ENCODE measurements at places on chromosomes 5 and 9.

GRCh38 chr5:88130211-88130815 lies 138.3 kb downstream of the TMEM161B start:
- DNase-seq: no peak

- DNase-seq: no peak
These were observed 1.6 kb downstream of the DMRT2 start for GRCh38 chr9:1051584-1052275.

GRCh38 chr9:89825669-89826068 lies 220.9 kb downstream of the GADD45G start:
- no peak for DNase-seq

DNA sequence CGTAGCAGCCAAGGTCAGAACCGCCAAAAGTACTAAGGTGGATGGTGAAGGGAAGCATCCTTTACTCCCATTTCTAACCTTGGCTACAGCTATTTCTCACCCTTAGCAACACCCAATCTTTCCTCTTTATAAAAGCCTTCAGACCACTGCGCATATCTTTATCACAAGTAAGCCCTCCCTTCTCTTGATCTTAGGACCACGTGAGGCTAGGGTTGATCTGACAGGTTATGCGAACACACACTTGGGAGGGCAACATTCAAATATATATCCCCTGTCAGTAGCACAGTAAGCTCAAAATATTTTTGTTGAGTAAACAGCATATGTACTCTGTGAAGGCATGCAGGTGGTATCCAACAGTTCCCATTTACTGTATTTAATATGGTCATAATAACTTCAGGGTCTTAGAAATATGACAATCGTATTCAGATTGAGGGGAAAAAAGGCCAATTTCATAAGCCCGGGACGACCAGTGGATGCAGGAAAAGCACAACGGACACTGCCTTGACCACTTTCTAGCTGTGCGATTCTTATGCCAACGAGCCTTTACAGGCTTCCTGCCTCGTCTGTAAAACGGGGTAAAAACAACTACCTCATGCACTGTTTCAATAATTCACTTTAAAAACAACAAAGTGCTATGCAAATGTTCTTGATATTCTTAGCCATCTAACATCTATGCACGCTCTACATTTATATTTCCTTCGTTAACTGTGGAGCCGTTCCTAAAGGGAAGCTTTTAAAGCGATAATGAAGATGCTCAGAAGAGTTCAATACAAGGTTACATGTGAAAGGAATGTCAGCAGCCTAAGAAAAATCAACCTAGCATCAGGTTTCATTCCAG lies 1.3 kb downstream of the ARSB start:
- peak; percentile 23 for DNase-seq

- DNase-seq: peak; percentile 68
These were observed 205.9 kb upstream of the MSX2 start for GRCh38 chr5:174518512-174518911.

DNA sequence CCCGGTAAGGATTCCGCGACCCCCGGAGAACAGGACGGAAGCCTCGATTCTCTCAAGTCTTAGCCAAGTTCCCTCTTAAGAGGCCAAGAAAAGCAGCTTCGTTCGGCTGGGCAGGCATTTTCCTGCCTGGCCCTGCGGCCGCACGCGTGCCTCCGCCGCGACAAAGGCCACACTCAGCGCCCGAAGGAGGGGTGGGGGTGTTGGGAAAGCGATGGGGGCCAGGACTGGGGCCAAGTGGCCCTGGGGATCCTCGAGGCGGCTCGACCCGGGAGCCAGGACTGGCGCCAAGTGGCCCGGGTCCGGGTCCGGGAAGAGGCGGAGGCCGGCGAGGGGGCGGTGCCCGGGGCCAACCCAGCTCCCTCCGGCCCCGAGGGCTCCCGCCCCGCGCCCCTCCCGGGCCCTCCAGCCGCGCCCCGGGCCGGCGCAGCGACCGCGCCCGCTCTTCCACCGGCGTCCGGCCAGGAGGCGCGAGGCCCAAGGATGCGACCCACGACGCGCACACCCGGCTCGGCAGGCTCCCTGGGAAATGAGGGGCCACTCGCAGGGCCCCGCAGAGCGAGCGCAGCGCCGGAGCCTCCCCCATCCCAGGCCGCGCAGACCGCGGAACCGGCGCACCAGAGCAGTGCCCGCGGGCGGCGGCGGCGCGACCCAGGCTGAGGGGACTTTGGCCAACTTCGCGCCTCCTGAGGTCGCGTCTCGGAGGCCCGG lies 756 bp downstream of the VAV2 start:
- peak; percentile 52 for DNase-seq

GRCh38 chr5:96483878-96484277 lies 50.8 kb upstream of the PCSK1 start:
- DNase-seq: peak; percentile 9

DNA sequence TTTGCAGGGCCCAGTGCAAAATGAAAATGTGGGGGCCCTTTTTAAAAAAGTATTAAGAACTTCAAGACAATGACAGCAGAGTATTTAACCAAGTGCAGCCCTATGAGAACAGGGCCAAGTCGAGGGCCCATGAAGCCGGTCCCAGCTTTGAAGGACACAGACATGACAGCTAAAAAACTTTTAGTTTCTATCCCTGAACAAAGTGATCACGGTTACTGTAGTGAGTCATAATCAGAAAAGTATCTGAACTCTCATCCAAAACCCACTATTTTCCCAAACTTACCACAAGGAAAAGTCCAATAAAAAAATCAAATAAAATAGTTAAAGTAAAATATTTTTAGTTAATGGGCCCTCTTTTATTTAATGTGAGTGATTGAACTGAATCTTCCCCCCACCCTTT lies 126.0 kb downstream of the MEF2C start:
- no peak for DNase-seq

DNA sequence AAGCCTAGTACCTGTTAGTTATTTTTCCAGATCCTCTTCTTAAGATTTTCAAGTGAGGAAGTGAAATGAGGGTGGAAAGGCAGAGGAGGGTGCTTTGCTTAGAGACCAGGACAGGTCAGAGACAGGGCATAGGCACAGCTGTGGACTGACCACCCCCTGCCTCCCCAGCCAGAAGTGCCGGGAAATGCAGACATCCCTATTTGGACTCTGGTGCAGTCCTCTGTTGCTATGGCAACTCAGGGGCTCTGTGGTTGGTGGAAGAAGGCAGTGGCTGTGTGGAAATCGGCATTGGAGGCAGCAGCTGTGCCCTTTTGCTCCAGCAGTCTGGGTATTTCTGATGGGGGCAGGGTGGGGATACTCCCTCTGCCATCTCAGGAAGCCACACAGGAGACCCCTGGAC lies 43.3 kb upstream of the NDFIP1 start:
- peak; percentile 20 for DNase-seq

GRCh38 chr5:171483551-171484135 lies 64.2 kb downstream of the FGF18 start:
- DNase-seq: no peak

- no peak for DNase-seq
These were observed 68.1 kb downstream of the COL5A1 start for GRCh38 chr9:134709512-134710270.
